ENCODE measurements at places on chromosomes 1 and 21. TPM values are rescaled to one million over a fixed set of nuclear protein-coding genes. Genes with fewer than 3 reads are reported as not detected.

DNA sequence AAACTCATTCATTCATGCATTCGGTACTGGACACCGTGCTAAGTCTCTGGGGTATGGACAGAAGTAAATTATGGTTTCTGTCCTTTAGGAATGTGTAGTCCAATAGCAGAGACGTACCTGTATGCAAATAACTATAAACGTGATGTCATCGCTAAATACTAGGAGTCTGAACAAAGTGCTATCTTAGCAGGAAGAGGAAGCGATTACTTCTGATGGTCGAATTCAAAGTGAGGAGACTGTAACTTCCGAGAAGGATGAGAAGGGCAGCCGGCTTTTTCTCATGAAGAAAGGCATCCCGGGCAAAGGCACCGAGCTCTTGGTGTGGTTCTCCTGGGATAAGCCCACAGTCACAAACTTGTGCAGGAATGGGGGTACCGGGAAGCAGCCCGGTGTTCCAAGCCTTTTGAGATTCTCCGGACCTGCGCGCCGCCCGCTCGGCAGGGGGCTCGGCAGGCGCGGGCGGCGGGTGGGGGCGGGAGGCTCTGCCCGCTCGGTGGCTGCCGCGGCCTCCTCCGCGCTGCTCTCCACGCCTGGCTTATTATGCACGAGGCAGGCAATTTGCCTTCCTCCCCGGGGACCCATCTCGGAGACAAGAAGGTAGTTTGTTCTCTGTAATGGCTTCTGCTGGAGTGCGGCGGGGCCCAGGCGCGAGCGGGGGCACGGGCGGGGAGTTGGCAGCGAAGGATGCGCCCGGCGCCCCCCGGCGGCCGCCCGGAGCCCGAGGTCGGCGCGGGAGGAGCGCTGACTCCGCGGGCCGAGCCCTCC, 67.5 kb upstream of the CD1D start:
- no peak for DNase-seq

The CYP4A22 gene
- total RNA-seq = not detected

DNA sequence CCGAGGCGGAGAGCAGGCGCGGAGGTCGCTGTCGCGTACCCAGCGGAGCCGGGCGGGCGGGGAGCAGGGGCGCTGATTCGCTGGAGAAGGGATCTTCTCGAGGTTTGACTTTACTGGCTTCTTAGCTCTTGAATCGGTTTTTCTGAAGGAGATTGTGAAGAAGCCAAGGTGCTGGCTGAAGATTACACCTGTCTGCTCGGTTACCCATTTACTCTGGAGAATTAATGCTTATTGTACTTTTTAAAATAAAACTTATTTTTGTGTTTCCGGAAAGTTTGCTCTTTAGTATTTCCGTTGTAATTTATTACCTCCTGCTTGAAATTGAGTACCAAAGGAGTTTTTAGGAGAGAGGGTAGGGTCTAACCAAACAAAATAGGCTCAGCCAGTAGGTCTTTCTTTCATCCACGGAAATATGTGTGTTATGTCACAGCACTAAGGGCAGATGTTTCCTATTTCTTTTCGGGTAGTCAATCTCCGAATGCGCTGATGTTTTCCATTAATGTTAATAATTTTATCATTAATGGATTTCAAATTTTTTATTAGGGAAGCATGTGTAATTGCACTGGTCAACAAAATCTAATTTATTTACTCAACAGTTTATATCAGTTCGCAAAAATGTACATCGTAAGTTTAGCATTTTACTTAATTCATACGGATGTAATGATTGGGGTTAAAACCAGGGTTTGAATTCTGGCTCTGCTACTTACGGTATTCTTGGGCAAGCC, 510 bp upstream of the GNG5 start:
- no peak for DNase-seq

- no peak for DNase-seq
Observed at GRCh38 chr1:246292571-246292970, 214.5 kb downstream of the SMYD3 start.

DNA sequence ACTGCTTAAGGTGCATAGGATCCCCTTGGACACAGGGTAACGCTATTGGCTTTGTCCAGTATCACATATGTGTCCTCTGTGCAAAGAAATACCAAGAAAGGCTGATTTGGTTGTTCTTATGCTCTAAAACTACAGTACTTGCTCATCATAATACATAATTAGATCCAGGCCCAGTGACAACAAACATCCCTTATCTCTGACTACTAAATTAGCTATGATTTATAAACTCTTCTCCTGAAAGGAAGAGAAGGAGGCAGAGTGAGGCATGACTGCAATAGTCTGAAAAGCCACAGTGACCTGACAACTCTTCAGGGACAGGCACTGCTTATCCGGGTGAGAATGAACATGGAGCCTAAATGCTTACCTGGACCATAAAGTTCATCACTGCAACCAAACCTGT, 30.7 kb downstream of the MGST3 start:
- no peak for DNase-seq

DNA sequence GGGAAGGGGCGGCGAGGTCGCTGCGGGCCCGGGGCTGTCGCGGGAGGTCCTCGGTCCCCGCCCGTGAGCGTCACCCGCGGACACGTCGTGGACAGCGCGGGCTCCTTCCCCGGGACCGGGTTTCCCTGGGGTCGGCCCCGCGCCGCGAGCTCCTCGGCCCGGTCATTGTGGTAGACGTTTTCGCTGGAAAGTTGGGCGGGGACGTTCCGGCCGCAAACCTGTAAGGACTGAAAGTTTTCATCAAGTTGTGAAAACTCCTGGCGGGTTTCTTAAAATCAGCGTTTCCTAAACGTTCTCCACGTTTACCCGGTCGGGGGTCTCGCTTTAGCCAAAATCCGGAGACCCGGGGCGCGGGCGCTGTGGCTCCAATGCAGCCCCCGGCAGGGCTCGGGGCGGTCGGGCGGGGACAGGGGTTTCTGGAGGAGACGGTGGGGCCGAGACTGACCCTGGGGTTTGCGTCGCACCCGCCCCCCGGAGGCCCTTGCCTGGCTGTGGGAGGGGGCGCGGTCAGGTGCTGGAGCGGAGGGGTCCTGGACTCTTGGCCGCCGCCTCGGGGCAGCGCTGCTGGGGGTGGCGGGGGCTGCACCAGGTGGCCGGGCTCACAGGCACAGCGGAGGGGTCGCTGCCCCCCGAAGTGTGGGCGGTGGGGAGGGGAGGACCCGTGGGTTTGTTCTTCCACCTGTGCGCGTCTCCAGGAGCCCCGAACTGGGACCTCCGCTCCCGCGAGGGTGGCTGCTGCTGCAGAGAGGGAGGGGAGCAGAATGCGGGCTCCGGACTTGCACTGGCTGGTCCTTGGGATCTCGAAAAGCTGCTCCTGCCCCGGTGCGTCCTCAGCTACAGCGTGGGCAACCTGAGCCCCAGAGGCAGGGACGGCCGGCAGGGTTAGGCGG, 827 bp downstream of the PRKCZ start:
- no peak for DNase-seq

GRCh38 chr1:167473761-167474160, 44.6 kb downstream of the CD247 start:
- DNase-seq = no peak

DNA sequence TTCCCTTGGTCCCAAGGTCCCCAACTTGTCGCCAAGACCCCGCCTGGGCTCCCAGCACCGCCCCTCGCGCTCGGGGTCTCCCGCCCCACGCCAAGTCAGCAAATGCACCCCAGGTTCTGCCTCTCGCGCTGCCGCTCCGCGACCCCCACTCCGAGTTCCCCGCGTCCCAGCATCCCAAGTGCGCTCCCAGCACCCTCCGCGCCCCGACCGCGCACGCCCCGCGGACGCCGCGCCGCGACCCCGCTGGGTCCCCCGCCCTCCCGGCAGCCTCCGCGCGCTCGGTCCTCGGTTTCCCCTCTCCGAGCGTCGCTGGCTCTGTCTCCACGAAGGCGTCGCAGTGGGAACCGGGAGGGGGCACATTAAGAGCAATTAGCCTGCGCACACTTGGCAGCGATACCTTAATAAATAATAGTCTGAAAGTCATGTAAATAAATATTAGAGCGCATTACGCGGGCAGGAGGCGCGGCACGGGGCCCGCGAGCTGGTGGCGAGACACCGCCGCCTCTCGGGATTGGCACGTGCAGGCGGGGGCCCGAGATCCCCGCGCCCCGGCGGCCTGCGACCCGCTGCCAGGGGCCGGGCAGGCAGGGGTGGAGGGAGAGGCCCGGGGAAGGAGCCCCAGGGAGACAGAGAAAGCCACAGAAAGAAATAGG, 75.9 kb downstream of the VWA5B1 start:
- DNase-seq = no peak

The MSH4 gene
- 0.05 TPM for total RNA-seq

The RHBDL2 gene
- total RNA-seq = 3.3 TPM

The SH2D1B gene
- total RNA-seq = 0.05 TPM

The BMP8A gene
- 0.22 TPM for total RNA-seq

GRCh38 chr1:60842304-60842703, 240.1 kb upstream of the NFIA start:
- no peak for DNase-seq

- no peak for DNase-seq
Observed at GRCh38 chr1:41976671-41977070, 57.9 kb upstream of the HIVEP3 start.

GRCh38 chr1:41859686-41860085, 59.0 kb downstream of the HIVEP3 start:
- no peak for DNase-seq

The CR1L gene
- not detected for total RNA-seq

DNA sequence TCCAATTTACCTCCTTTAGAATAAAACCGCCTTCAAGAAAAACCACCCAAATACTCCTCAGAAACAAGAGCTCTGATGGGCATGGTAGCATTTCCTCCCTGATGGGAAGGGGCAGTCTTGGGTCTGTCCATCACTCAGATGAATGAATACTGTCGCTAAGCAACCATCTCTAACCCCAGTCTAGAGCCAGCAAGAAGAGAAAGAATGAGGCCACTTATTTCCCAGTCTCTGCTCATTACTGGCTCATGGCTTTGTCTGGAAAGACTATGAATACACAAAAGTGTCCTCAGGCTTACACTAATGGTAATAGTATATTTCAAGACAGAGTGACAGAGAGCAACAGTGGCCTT, 51.0 kb upstream of the F3 start:
- no peak for DNase-seq

DNA sequence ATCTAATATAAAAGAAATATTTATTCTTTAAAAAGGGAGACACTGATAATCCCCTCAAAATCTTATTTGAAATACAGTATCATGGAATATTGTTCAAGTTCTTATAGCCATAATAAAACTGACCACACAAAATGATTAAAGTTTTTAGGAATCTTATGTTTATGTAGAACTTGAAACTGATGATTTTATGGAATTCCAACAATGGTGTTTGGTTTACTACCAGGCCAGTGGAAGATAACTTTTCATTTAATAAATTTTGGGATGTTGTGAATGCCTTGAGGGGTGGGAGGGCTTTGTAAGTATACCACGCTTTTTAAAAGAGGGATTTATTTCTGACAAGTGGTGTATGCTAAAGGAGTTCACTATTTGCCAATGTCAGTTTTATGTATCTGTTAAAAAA, 87.7 kb downstream of the RAB3GAP2 start:
- DNase-seq = no peak

DNA sequence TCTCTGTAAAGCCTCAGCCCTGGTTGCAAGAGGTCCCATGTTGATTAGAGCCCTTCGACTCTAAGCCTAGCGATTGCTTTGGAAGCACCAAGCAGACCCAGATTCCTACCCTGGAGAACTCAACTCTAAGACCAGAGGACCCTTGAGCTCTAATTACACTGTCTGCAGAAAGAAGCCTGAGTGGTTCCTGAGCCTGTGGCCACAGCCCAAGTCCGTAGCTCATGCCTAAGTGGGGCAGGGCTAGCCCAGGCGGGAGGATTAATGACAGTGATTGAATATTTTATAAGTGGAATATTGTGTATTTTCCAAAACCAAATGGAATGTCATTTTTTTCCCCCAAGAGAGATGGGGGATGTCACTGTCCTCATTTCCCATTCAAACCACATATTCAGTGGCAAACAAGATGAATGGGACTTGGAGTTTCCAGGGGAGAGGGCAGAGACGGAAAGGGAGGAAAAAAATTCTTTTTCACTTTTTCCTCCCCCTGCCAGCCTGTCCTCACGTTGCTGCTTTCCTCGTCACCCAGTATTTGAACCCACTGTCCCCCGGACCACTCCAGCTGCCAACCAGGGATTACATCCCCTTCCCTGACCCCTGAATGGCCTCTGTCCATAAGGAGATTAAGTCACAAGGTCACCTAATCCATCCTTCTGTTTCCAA, 79.6 kb upstream of the CTTNBP2NL start:
- no peak for DNase-seq

DNA sequence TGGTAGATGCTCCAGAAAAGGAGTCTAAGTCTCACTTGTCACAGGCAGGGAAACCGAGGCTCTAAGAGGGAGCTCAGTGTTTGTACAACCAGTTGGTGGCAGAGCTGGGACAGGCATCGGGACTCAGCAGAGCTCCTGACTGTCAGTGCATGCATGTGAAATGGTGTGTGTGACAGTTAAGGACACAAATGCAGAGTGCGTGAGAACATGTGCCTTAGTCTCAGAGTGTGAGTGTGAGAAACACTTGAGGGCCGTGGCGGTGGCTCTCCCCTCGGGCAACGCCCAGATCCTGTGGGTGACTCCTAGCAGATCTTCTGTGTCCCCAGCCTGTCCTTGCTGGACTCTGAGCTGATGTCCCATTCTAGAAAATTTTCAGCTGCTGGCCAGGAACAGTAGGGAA, 362.6 kb downstream of the MATN1 start:
- no peak for DNase-seq

GRCh38 chr1:5485968-5486696, 506.1 kb downstream of the NPHP4 start:
- no peak for DNase-seq

DNA sequence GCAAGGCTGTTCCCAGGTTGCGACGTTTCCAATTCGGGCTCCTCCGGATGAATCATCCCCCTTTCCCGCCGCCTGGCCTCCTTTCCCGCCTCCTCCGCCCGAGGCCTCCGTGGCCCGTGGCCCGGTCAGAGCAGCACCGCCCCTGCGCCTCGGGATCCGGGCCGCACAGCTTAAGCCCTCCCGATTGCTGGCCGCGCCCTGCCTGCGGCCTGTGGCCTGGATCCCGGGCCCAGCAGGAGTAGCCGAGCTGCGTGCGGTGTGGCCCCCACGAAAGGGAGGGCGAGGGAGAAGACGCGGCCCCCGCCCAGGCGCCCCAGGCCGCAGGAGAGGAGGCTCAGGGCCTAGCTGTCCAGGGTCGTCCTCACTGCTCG, 1.0 kb downstream of the TMEM200B start:
- no peak for DNase-seq

The DCST1 gene
- total RNA-seq = not detected

The CCDC27 gene
- total RNA-seq = not detected

- peak; percentile 51 for DNase-seq
Observed at GRCh38 chr1:223142795-223143536, at the start of gene TLR5. TSS of gene TLR5 (minus strand) at chr1:223143248. CDS start at chr1:223113031, 30,217 bp downstream.

DNA sequence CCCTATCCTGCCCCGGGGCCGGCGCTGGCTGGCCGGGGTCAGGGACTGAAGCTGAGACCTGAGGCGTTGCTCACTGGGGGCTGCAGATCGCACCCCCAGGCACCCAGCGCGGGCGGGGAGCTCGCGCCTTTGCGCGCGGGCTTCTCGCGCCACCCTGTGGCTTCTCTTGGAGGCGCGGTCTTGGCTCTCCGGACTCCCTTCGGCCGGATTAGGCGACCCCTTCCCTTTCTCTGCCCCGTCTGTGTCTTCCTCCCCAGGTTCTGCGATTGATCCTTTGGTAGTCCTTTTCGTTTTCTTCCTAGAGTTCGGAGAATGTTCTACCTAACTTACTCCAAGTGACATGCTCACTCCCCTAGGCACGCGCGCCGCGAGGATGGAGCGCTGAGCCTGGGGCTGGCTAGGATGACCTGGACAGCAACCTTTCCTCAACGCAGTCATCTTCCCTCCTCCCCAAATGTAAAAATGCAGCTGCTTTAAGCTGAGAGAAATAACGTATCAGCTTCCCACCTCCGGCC, 495 bp upstream of the NTRK1 start:
- peak; percentile 30 for DNase-seq

The ZBTB40 gene
- total RNA-seq = 11.8 TPM

- DNase-seq = no peak
Observed at GRCh38 chr21:18771845-18772380, 368.3 kb upstream of the TMPRSS15 start.

Measured in A172 (cell line).